Left colon (tissue), 2 donors: ENCODE measurements at places on chromosomes 4 and X. TPM values are rescaled to one million over a fixed set of nuclear protein-coding genes. Genes with fewer than 3 reads are reported as not detected.

The MAGEA8 gene
- not detected for total RNA-seq

- no peak for DNase-seq
Observed at GRCh38 chr4:2400841-2401609, 17.4 kb downstream of the ZFYVE28 start.

DNA sequence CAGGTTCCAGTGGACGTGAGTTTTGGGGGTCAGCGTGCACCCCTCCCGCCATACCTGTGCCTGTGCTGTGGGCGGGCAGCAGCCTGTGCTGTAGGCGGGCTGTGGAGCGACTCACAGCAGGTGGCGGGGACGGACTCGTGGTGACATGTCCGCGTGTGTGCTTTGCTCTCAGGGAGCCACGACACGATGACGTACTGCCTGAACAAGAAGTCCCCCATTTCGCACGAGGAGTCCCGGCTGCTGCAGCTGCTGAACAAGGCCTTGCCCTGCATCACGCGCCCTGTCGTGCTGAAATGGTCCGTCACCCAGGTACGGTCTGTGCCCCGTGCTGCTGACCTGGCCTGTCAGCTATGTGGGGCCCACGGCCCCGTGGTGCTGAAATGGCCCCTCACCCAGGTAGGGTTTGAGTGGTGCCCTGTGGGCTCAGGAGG is 7.4 kb downstream of the PLCXD1 start:
- DNase-seq = no peak

- DNase-seq = peak; percentile 68
Observed at GRCh38 chr4:165131247-165131832, 18.7 kb upstream of the TMEM192 start.

GRCh38 chr4:30822911-30823551 is 102.9 kb downstream of the PCDH7 start:
- DNase-seq = no peak

- peak; percentile 75 for DNase-seq
Observed at GRCh38 chrX:18983666-18984380, at the start of gene PHKA2. TSS of gene PHKA2 (minus strand) at chrX:18984114. CDS start at chrX:18983932, 182 bp downstream.

DNA sequence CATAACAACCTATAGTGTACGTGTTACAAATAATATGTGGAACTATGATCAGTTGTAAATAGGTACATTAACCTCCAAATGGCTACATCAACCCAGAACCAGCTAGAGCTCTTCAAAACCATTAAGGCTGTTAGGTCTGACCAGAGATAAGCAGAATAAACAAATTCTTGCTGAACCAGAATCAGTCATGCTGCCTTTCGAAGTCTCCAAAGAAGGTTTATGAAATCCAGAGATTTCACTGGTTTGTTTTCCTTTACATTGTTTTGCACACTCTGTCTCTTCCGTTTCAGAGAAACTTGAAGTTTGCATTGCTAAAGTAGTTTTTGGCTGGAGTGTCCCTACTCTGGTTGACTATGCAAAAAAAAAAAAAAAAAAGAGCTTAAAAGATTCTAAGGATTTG is 177.3 kb upstream of the SLIT2 start:
- DNase-seq = no peak

- peak; percentile 35 for DNase-seq
Observed at GRCh38 chrX:150364347-150365050, 1.4 kb downstream of the MAMLD1 start.
